GM04503 (cell line): ENCODE measurements at places on chromosomes 2 and 18.

DNA sequence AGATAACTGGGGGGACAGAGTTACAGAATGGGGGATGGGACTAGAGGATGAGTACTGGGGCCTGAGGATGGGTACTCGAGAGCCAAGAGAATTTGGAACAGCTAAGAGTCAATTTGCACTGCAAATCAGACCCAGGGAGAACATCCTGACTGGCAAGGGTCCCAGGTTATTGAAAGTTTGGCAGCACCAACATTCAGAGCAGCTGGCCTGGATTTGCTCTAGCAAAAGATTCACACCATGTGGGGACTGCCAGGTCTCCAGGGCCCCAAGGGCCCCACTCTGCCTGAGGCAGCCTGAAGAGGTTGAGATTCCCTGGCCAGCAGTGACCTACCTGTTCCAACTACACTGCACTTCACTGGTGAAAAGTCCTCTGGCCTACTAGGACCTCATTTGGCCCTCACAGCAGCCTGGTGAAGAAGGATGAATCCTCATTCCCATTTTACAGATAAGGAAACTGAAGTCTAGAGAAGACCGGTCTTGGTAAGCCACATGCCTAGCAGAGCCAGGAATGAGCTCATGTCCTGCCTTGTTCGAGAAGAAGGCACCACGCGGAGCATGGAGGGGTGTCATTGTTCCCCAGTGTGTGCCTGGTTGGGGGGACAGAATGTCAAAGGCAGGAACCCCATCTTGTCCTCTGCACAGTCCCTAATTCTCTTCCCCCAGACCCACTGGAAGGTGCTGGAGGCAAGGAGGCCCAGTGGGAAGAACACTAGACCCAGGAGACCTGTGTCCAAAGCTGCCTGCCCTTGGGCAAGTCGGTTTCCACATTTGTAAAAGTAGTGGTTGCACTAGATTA, 258.6 kb downstream of the TNS1 start:
- DNase-seq, result no peak

DNA sequence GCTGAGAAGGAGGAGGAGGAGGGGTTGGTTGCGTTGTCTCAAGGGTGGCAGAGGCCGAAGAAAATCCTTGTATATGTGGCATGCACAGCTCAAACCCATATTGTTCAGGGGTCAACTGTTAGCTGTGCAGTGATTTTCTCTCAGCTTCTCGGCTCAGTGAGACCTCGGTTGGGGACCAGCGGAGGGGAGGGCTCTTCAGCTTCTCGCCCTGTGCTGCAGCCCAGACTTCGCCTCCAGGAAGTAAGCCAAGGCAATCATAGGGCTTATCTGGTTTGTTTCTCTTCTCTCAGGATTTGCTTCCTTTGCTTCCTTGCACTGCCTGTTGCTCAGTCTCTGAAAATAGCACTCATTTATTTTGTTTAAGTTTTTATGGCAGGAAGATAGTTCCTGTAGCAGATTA, 85.5 kb downstream of the SOWAHC start:
- no peak for DNase-seq

- DNase-seq, result no peak
Observed at GRCh38 chr2:165804719-165805118, 10.7 kb upstream of the GALNT3 start.

- no peak for DNase-seq
Observed at GRCh38 chr2:132607426-132608090, 62.4 kb downstream of the LYPD1 start.

DNA sequence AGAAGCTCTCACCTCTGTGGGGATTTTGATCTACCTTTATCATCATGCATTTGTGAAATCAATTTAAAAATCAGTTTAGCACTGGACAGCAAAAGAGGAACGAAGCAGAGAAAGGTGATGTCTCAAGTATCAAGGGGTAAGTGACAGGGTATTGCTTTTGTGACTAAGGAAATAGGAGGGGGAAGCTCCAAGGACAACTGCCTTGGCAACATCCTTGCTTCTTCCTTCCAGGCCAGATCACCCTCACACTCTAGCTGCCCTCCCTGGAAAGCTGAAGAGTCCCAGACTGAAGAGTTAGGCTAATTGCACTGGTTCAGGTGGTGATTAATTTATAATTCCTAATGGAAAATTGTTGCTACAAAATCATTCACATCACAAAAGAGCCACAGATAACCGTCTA, 859.1 kb upstream of the ACVR2A start:
- no peak for DNase-seq

DNA sequence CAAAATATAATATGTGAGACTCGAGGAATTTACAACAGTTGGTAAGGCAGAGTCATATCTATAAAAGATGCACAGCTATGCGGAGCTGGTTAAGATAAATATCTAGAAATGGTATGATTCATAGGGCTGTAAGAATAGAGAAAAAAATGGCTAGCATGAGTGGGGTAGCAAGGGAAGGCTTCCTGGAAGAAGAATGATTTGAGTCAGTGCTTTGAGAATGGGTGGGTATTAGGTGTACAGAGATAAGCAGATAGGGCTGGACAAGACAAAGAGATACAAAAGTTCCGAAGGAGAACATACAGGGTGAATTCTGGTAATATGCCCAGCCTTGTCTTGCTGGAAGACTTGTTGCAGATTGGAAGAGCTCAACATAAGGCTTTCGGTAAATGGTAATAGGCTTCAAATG, 291.5 kb upstream of the CCDC68 start:
- no peak for DNase-seq

- DNase-seq, result no peak
Observed at GRCh38 chr2:47300609-47301276, 102.2 kb upstream of the MSH2 start.

- no peak for DNase-seq
Observed at GRCh38 chr2:82289446-82289845, 1984.9 kb upstream of the LRRTM1 start.

GRCh38 chr18:44805643-44806042, 125.0 kb downstream of the SETBP1 start:
- DNase-seq, result no peak

- DNase-seq, result no peak
Observed at GRCh38 chr18:5064841-5065370, 132.2 kb downstream of the AKAIN1 start.

DNA sequence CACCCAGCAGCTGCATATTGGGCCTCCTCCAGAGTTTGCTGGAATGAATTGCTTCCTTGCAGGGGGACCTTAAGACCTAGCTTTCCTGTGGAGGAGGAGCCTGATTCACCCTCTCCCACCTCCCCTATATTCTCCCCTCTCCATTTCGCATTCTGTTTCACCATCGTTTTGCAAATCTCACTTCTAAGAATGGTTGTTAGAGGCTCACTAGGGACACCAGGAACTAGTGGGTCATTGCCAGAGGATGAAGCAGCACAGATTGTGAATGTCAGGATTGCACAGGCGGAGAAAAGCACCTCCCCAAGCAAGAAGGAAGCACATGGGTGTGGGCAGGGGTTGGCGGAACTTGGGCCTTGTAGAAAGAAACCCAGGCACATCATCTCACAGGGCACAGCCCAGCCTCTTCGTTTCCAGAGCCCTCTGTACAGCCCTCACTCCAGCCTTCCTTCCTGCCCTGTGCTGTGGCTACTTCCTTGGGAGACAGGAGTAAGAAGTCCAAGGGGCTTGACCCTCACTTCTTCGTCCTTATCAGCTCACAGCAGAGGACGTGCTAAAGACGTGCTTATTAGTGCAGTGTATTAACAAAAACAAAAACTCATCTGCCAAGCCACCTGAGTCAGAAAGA, 63.4 kb downstream of the TACR1 start:
- DNase-seq, result no peak

DNA sequence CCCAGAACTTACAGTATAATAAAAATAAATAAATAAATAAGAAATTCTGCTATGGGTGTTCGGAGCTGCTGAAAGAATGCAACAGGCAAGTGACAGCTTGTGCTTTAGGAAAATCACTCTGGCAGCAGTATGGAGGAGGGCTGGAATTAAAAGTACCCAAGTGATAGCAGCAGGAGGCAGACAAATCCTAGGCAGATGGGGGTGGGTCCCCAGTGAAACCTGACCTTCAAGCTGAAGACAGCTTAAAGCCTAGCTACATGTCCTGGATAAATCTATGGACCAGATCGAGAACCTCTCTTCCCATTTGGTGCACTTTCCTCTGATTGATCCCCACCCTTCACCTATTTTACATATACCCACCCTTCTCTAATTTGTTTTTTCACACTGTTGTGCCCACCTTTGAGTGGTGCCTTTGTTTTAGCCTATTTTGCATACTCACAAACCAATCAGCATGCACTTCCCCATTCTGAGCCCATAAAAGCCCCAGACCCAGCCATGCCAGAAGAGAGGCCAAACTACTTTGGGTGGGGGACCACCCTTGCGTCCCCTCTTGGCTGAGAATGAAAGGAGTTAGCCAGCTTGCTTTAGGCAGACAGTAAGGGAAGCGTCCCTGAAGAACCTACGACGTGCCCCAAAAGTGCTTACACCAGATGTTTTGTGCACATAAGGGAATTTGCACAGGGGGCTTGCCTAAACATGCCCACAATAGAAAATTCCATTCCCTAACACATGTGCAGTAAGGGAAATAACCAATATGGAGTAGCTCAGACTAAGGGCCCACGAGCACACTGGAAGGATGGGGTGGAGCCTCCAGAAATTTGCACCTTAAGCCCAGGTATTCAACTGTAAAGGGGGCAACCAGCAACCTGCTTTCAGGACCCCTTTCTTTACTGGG, 3.0 kb downstream of the METTL8 start:
- no peak for DNase-seq

- DNase-seq, result no peak
Observed at GRCh38 chr2:45904267-45904945, 252.9 kb downstream of the PRKCE start.

- DNase-seq, result no peak
Observed at GRCh38 chr2:237922641-237923361, 44.0 kb upstream of the UBE2F start.

DNA sequence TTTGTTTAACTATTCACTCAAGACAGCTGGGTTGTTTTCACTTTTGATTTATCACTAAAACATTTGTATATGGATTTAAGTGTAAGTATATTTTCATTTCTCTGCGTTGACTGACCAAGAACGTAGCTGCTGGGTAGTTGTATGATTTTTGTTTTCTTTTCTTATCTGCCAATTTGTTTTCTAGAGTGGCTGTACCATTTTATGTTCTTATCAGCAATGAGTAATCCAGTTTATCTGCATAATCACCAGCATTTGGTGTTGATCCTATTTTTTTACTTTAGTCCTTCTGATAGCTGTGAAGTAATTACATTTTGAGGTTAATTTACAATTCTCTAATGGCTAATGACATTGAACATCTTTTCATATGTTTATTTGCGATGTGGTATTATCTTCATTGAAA, 1178.4 kb upstream of the TMEFF2 start:
- DNase-seq, result no peak

GRCh38 chr2:138424436-138425140, 77.0 kb upstream of the SPOPL start:
- no peak for DNase-seq

DNA sequence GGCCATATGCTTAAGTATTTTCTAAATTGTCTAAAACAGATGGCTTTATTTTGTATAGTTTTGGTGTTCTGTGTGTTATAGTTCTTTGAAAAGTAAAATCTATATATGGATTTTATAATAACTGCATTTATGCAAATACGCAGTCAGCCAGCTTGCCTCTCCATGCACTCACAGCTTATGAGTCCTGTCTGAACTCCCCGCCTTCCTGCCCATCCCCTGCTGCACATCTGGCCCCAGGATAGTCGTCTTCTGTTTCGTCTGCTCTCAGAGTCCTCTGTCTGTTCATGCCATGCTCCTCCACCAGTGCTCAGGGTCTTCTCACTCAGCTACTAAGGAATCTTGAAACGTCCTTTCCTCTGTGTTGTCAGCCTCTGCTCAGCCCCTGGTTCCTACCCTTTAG, 28.2 kb upstream of the ANKRD62 start:
- DNase-seq, result no peak

DNA sequence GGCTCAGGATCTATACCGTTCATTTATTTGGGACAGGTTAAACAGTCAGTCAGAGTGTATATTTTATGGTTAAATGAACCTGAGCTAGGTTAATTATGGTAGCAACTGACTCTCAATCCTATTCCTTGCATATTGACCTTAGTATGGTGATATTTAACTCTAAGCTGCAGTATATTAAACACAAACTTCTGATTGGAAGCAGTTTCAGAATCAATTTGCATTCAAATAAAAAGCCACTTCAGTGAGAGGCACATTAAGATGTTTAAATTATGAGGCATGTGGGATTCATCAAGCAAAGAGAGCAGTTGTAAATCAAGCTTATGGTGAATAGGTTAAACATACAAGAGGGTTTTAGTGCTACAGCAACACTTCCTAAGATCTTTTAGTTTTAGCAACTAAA, 40.4 kb downstream of the FRZB start:
- no peak for DNase-seq

DNA sequence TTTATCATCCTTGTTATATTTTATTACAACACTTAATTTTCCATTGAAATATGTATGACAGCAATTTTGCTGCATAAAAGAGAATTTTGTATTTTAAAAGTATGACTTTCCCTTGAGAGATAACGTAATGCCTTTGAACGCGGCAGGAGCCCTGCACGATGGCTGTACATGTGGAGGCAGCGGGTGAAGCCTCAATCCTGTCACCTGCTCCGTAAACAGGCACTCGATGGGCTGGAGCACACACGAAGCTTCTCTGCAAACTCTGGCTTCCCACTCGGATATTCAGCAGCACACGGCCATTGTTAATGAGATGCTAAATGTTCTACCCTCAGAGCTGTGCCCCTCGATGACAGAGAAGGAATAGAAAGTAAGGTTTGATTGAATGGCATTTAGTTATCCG, 184.4 kb downstream of the RTP5 start:
- DNase-seq, result no peak

- no peak for DNase-seq
Observed at GRCh38 chr18:71223486-71223885, 934.6 kb downstream of the SOCS6 start.

GRCh38 chr2:229425598-229425997, 154.5 kb upstream of the PID1 start:
- no peak for DNase-seq

- DNase-seq, result no peak
Observed at GRCh38 chr2:221553333-221553732, 18.8 kb downstream of the EPHA4 start.

DNA sequence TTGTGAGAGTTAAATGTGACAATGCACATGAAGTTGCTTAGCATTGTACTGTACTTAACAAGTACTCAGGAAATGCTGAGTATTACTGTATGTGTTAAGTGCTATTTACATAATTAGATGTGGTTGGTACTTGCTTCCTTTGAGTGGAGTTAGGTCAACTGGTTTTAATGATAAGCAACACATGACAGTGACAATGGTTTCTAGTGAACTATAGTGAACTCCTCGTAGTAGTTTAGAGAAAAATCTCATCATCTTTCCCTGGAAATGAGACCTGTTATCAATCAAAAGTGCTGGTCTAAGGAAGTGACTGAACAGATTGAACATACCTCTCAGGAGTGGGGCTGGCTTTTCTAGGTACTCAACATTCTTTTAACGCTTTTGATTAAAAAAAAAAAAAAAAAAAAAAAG, 29.2 kb upstream of the ZDBF2 start:
- no peak for DNase-seq
